ENCODE measurements at places on chromosomes 16 and 17.

- no peak for DNase-seq
These were observed 803 bp downstream of the APOBR start for GRCh38 chr16:28495098-28495793.

DNA sequence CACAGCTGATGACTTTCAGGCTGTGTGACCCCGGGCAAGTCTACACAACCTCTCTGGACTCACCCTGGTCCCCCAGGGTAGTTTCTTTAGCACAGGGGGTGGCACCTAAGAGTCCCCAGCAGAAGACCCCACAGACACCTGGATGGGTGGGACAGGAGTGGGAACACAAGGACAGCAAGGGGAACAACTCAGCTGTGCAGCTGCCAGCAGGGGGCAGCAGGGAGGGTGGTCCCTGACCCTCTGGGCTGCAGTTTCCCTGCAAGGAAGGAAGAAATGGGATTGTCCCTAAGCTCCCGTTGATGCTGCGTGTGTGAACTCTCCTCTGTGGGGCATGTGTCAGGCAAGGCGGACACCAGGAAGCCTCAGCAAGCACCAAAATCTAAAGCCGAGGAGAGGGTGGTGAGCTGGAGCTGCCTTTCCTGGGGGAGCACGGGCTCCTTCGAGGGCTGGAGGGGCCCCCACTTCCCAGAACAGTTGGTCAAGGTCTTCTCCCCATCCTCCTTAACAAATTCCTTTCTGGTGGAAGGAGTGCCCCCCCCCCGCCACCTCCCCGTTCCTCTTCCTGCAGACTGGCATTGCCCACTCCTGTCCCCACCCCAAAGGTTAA, 24.1 kb upstream of the CDH5 start:
- DNase-seq = no peak

DNA sequence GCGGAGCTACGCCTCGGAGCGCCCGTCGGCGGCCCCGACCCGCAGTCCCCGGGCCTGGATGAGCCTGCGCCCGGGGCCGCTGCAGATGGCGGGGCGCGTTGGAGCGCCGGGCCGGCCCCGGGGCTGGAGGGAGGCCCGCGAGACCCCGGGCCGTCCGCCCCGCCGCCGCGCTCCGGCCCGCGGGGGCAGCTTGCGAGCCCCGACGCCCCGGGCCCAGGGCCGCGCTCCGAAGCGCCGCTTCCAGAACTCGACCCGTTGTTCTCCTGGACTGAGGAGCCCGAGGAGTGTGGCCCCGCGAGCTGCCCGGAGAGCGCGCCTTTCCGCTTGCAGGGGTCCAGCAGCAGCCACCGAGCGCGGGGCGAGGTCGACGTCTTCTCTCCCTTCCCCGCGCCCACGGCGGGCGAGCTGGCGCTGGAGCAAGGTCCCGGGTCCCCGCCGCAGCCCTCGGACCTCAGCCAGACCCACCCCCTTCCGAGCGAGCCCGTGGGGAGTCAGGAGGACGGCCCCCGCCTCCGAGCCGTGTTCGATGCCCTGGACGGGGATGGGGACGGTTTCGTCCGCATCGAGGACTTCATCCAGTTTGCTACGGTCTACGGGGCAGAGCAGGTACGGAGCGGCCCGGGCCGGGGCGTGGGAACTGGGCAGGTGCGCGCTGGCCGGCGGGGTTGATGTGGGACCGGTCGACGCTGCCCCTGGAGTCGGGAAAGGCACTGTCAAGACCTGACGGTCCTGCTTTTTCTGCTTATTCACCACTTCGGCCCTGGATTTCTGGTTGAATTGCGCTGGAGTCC, 861 bp downstream of the RAB11FIP3 start:
- no peak for DNase-seq

DNA sequence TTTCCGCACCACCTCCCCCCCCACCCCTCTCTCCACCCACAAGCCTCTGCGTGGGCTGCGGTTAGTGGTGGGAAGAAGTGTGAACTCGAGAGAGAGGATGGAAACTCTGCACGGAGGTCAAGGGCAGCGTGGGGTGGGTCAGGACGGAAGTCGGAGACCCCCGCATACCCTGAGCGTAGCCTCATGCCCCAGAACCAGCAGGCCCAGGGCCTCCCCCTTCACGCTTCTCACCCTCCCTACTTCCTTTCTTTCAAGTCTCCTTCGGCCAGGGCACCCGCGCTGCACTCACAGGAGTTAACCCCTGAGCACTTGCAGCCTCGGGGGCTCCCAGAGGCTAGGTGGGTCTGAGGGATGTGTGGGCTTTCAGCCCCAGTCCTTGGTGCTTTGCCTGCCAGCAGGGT, 9.2 kb downstream of the TBKBP1 start:
- peak; percentile 24 for DNase-seq

DNA sequence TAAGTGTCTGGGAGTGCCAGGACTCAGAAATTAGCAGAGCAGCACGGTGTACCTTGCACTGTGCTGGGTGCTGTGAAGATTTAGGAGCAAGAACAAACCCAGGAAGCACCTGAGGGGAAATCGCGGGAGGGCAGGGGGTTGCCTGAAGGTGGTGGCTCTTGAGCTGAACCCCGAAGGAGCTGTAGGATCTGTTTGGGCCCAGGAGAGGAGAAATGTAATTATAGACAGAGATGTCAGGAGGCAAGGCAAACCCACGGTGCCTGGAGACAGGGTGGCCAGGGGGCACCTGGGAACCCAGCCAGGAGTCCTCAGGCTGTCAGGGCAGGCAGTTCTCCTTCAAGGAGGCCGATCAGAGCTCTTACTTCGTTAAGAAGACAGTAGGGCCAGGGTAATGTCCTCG, 109.1 kb downstream of the C16orf78 start:
- DNase-seq = no peak

GRCh38 chr16:11202260-11203091, 53.5 kb downstream of the SOCS1 start:
- no peak for DNase-seq

GRCh38 chr17:77882040-77882439, 76.5 kb upstream of the TNRC6C start:
- DNase-seq = no peak

- no peak for DNase-seq
These were observed 134.7 kb downstream of the USP31 start for GRCh38 chr16:23014592-23014991.

DNA sequence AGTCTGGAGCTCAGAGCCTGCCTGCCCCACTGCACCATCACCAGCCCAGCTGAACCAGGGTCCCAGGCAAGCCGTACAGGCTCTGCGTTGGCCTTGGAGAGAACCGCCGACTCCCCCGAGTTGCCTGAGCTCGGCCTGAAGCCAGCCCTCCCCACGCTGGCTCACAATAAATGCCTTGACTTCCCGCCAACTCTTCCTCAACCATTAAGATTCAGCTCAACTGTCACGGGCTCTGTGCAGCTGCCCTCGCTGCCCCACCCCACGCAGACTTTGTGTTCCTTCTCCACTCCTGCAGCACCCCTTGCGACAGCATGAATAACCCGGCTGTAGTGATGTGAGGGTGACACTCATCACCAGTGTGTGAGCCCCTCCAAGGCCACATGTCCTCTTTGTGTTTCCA, 4.8 kb upstream of the QPRT start:
- no peak for DNase-seq

DNA sequence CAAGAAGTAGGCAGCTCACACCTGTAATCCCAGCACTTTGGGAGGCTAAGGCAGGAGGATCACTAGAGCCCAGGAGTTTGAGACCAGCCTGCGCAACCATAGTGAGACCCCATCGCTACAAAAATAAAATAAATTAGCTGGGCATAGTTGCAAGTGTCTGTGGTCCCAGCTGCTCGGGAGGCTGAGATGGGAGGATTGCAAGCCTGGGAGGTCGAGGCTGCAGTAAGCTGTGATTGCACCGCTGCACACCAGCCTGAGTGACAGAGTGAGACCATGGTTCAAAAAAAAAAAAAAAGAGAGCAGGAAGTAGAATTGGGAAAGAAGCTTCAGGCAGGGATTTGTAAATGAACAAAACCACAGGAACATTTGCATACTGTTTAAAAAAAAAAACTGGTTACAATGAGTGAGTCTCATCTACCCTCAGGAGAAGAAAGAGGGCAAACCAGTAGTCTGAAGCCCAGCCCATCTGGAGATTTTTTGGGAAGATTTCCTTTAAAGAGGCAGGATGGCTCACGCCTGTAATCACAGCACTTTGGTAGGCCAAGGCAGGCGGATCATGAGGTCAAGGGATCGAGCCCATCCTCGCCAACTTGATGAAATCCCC, 7.9 kb downstream of the MPV17L start:
- no peak for DNase-seq

- no peak for DNase-seq
These were observed 11.2 kb downstream of the FOXF1 start for GRCh38 chr16:86521236-86522197.

GRCh38 chr17:56678249-56679114, 85.0 kb downstream of the NOG start:
- no peak for DNase-seq

DNA sequence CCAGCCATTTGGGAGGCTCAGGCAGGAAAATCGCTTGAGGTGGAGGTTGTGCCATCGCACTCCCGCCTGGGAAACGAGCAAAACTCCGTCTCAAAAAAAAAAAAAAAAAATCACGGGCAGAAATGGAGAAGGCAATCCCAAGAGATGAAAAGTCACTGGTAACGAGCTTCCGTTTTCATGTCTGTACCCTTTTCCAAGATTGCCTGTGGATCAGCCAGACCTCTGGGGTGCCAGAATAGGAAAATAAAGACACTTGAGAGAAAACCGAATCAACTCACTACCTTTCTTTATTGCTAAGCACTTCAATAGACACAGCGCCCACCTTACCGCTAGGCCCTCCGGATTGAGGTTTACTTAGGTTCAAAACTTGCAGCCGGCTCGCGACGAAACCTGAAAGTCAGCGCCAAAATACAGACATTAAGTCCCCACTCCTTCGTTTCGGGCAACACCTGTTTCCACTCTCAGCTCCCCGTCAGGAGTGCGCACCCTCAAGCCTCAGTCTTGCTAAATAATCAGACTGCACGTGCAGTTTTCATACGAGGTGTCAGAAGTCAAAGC, 970 bp upstream of the TRAF7 start:
- DNase-seq = no peak

- DNase-seq = no peak
These were observed 22.0 kb downstream of the CLUH start for GRCh38 chr17:2689411-2690164.

DNA sequence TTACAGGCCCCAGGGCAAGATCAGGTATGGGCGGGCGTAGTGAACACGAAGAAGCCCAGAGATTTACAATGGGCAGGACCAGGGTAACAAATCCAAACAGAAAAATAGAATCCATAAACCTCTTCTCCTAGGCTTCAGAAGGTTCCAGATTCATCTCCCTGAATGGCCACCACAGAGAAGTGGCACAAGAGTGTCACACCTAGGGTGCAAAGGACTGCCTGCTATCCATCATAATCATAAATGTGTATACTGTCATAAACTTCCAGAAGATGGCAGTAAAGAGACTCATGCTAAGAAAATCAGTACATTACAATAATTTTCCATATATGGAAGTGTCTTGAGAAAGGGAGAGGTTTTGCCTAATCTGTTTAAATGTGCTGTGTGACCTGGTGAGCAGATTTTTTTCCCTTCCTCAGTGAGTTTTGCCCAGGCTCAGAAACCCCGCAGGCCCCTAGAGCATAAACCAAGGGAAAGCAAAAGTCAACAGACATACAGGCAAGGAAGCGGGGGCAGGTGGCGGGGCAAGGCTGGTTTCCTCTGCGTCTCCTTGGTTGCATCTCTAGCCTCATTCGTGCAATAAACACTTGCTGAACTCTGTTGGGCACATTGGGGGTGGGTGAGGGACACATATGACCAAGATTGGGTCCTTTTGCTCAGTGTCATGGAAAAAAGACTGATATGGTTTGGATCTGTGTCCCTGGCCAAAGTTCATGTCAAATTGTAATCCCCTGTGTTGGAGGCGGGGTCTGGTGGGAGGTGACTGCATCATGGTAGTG, 92.0 kb upstream of the CDH5 start:
- DNase-seq = no peak

- DNase-seq = no peak
These were observed 138.9 kb downstream of the GSG1L start for GRCh38 chr16:27924411-27925118.

DNA sequence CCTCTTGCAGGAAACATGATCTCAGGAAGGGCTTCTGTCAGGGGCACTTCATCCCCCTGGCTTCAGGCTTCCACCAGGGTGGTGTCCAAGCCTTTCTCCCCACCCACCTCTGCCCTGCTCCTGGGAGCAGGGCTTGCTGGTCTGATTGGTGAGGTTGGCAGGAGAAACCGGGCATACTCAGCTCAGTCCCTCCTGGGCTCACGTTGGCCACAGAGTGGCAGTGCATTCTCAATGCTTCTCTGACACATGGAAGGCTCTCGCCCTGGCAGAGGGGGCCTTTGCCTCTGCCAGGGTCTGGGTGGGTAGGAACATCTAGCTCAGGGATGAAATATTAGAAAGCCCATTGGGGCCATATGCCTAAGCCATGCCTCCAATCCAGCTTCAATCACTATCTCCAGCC, 142.8 kb downstream of the AXIN2 start:
- no peak for DNase-seq

GRCh38 chr16:3234857-3235561, at the start of gene ZNF200:
Gene ZNF200 (minus strand): TSS chr16:3235158. CDS start chr16:3233755, 1,403 bp downstream.
- peak; percentile 81 for DNase-seq

DNA sequence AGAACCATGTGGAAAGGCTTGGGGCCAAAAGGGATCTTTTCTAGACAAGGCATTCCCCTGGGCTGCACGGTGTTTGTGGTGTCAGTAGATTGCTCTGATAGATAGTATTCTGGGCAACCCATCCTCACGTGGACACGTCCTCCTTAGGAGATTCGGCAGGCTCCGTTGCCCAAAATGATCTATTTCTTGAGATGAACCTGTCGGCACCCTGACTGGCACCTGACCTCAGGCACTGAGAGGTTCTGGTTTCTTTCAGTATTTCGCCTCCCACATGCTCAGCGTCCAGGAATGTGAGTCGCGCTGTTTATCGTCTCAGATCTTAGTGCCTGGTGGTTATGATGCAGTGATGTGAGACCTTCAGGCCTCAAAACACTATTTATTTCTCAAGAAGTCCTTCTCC, 89.7 kb downstream of the MARCHF10 start:
- no peak for DNase-seq

DNA sequence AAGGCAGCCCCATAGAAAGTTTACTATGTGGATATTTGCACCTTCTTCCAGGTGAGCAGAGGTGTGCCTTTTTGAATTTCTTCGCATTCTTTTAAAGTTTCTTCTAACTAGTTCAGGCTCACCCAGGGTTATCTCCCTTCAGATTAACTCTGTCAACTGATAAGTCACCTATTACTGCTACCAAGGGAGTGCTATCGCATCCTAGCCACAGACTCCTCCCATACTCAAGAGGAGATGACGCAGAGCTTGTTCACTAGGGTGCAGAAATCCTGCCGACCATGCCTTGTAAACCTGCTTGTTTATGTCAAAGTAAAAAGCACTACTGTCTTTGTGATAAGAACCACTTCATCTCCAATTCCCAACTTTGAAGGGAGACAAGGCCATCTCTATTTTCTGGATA, 390.1 kb downstream of the RBFOX1 start:
- DNase-seq = no peak
